Mesothelial cell of epicardium (in vitro differentiated cells): ENCODE measurements at places on chromosomes 2 and 18. TPM values are rescaled to one million over a fixed set of nuclear protein-coding genes. Genes with fewer than 3 reads are reported as not detected.

DNA sequence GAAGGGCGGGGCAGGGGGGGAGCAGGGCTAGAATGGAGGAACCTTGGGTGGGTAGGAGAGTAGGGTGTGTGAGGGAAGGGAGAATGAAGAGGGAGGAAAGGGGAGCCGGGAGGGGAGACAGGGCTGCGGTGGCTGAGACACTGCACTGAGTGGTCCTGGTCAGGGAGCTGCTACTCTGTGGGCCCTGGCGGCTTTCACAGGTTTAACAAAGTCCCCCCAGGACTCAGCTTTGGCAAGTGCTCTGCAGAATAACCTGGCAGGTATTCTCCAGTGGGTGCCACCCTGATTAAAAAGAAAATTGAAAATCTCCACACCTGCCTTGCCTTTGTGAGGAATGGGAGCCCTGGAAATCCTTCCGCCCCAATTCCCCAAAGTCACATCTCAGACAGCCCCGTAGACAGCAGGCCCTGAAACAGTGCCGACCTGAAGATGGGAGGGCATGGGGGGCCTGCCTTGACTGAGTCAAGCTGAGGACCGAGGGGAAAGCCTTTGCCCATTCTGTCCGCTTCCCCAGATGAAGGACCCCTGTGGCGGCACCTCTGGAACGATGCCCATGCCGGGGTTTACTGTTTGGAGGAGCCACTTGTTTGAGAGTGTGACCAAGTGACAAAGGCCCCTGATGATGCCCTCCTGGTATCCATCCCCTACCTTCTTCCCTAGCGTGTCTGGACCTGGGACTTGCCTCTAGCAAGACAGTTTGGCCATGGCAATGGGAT is 43.6 kb upstream of the OTOS start:
- H3K27ac ChIP-seq = no peak overlapping the region
- no peak overlapping the region for H3K4me3 ChIP-seq
- no peak for DNase-seq
- H3K36me3 ChIP-seq = no peaks in the 10 kb centered on the region

DNA sequence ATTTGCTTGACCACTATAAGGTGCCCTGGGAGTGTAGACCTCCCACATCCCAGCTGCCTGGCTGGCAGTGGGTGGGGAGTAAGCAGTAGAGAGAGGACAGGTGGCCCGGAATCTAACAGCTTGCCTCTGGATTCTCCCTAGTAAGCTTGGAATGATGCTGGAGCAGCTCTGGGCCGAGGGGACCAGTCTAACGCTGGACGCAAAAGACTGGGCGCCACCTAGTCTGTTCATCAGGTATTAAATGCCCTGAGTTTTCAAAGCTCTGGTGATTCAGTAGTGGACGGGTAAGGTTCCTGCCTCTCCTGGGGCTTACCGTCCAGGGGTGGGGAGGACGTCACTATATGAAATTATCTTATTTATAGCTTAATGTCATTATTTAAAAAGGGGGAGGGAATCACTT is 648 bp upstream of the LYPD6B start:
- no peaks in the 10 kb centered on the region for H3K36me3 ChIP-seq
- H3K4me1 ChIP-seq = peaks cover 23% of the 10 kb centered on the region
- H3K27ac ChIP-seq = peak overlapping the region; percentile 94

GRCh38 chr2:197149546-197149945 is 161.0 kb downstream of the ANKRD44 start:
- H3K36me3 ChIP-seq = no peaks in the 10 kb centered on the region
- no peak overlapping the region for H3K4me3 ChIP-seq
- H3K27me3 ChIP-seq = no peaks in the 10 kb centered on the region

GRCh38 chr2:239024226-239024625 is 176.3 kb downstream of the TWIST2 start:
- no peak for DNase-seq
- H3K36me3 ChIP-seq = no peaks in the 10 kb centered on the region
- H3K4me3 ChIP-seq = no peak overlapping the region
- peaks cover 9% of the 10 kb centered on the region for H3K27me3 ChIP-seq

DNA sequence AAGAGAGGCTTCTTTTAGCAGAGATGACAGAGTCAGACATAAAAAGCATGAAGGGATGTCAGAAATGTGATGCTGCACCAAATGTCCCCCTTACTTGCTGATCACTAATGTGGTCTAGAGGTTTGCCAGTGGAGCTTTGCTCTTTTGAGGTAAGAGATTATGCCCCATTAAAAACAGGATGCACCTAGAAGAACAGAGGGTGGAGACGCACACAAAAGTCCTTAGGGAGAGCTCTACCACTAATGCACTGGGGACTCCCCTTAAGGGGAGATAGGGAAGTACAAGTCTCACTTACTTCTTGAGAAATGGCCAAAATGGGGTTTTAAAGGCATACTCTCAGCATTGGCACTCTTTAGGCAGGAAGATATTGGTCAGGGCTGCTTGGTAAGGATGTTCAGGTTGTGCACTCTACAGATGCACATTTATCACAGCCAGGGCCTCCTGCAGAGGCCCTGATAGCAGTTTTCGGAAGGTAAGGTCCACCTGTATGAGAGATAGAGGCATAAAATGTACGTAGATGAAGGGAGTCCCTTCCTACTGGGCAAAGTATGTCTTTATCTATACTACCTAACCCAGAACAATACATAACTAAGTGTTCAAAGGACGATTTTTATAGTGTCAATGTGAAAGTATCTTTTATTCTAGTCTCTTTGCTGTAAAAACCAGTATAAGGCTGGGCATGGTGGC is 17.0 kb upstream of the SCYGR1 start:
- no peak for DNase-seq
- no peaks in the 10 kb centered on the region for H3K36me3 ChIP-seq
- no peak overlapping the region for H3K27ac ChIP-seq
- H3K4me3 ChIP-seq = no peak overlapping the region

- H3K27me3 ChIP-seq = no peaks in the 10 kb centered on the region
- DNase-seq = no peak
- H3K36me3 ChIP-seq = no peaks in the 10 kb centered on the region
- peaks cover 10% of the 10 kb centered on the region for H3K4me1 ChIP-seq
- no peak overlapping the region for H3K4me3 ChIP-seq
- no peak overlapping the region for H3K27ac ChIP-seq
Observed at GRCh38 chr18:8283891-8284585, 325.2 kb upstream of the RAB12 start.

DNA sequence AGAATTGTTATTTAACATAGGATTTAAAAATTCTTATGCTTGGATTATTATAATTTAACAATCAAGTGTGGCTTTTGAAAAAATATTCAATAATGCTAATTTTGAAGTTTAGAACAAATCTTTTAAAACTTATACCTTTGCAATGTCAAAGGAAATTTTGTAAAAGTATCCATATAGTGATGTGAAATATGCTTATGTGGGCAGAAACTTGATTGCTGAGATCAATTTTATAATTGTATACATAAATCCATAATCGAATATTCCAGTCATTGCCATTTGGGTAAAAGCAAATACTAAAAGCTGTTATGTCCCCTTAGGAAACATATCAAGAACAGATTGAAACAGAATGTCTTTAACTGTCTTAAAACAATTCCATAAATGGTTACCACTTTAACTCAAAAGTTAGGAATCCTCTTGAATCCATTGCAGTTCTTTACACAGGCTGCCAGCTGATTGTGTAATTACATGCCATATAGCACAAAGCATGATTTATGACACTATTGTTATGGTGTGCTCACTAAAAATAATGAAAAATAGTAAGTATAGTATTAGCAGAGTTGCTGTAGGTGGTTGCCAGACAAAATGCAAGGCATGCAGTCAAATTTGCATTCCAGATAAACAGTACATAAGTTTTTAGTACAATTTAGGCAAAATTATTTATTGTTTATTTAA is 24.2 kb downstream of the PLCL1 start:
- no peaks in the 10 kb centered on the region for H3K36me3 ChIP-seq
- no peak overlapping the region for H3K27ac ChIP-seq
- H3K4me3 ChIP-seq = no peak overlapping the region
- DNase-seq = no peak
- H3K4me1 ChIP-seq = no peaks in the 10 kb centered on the region

The CHRND gene
- not detected in 3 replicates for total RNA-seq

The FOXI3 gene
- 0.24 to 0.40 TPM (median 0.27 TPM) in 3 replicates for total RNA-seq
